GM13977 (cell line): ENCODE measurements at places on chromosomes 12 and 14.

DNA sequence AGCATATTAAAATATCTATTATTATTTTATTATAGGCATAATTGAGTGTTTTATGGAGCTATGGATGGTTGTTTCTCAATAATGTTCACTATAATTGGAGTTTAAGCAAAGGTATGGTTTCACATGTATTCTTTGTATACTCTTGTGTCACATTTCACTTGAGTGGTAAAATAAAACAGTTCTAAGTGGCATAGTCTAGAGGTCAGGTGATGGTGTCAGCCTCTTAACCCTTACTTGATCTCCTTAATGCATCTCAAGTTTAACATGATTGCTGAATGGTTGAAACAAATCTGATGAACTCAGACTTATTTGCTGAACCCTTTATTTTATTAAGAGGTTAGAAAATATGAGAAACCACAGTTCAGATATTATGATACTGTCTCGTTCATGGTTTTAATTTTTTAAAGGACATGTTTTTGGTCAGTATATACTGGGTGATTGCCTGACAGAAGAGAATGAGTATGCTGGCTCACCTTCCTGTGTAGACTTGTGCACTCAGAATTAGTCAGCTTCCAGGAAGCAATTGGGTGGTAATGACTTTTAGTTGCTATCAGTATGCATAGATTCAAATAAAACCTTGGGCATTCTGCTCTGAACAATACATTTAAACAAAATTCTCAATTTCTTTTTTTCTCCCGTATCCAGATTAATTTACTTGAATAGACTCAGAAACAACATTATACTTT is 464.6 kb downstream of the PCNX1 start:
- DNase-seq = peak; percentile 48

DNA sequence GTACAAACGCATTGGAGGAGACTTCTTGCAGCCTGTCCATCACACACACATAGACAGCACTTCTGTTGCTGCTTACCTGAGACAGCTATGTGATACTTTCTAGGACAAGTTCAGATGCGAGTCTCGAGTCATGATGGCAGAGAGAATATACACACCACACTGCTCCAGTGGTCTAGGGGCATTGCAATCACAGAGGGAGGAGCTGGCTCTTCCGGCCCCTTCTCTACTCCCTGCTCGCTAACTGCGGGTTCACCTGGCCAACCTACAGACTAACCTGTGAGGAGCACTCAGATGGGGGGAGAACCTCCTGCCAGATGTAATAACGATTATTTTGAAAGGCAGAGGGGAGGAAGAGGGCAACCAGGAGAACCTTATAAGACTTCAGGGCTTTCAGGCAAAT is 30.7 kb downstream of the EMP1 start:
- DNase-seq = no peak

DNA sequence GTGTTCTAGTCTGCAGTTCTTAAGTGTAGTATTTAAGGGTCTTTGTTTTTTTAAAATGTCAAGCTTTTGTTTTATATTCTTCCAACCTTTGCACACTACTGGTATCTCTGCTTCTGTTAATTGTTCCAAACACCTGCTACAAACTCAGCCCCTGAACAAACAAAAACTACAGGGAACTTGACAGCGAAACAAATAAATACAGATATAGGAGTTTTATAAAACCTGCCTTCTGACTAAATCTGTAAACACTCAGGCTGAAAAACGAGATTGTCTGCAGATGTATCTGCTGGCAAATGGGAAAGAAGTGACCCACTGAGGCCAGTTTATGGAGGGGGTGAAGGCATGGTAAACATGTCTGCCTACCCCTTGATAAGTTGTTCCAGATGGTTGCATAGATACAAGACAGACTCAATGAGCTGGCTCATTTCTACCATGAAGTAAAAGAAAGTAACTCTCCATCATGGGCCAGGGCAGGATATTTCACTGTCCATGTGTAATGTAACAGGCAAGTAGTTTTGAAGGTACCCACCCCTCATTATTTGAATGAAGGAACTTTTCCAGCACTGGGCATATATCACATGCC is 75.6 kb downstream of the LMO3 start:
- DNase-seq = no peak

- peak; percentile 10 for DNase-seq
Observed at GRCh38 chr12:40104461-40105264, 1.2 kb downstream of the SLC2A13 start.

- DNase-seq = no peak
Observed at GRCh38 chr14:35052637-35053036, 6.6 kb downstream of the FAM177A1 start.

GRCh38 chr12:20155374-20155773 is 213.0 kb upstream of the PDE3A start:
- no peak for DNase-seq

DNA sequence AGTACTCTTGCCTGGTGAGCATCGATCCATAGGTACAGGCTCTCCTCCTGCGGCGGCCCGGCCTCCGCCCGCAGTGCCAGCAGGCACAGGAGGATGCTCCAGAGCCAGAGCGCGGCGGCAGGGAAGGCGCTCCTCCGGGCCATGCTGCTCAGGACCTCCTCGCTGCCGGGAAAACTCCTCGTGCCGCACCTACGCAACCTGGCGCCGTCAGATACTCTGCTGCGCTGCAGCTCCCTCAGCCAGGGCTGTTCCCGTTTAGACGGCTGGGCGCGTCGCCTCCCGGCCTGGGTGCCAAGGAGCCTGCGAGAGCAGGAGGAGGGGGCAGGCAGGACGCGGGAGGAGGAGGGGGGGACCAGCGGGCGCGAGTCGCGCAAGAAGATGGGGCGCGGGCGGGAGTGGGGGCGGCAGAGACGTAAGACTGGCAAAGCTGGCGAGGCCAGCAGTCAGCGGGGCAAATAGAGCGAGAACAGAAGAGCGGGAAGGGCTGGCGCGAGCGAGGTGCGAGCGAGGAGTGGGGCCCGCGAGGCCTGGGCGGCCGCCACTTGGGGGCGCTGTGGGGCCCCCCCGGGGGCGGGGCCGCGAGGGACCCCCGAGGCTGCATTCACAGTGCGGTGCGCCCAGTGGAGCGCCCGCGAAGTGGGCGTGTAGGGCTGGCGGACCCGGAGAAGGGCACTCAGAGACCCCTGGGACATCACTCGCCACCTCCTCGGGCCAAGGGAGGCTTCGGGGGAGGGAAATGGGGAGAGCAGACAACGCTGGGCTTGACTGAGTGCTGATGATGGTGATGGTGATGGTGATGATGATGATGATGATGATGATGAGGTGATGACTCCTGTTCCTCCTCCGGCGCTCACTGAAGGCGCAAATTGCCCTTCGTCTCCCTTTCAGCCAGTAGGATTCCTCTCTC is at the start of gene WIF1:
WIF1 (minus strand) TSS at position 257 of the 907 bp plus-strand sequence; CDS start at position 143, 114 bp downstream.
- peak; percentile 37 for DNase-seq

GRCh38 chr14:76023757-76024156 is 38.2 kb downstream of the IFT43 start:
- no peak for DNase-seq

- DNase-seq = peak; percentile 34
Observed at GRCh38 chr14:34347683-34348082, 114.4 kb downstream of the SPTSSA start.

DNA sequence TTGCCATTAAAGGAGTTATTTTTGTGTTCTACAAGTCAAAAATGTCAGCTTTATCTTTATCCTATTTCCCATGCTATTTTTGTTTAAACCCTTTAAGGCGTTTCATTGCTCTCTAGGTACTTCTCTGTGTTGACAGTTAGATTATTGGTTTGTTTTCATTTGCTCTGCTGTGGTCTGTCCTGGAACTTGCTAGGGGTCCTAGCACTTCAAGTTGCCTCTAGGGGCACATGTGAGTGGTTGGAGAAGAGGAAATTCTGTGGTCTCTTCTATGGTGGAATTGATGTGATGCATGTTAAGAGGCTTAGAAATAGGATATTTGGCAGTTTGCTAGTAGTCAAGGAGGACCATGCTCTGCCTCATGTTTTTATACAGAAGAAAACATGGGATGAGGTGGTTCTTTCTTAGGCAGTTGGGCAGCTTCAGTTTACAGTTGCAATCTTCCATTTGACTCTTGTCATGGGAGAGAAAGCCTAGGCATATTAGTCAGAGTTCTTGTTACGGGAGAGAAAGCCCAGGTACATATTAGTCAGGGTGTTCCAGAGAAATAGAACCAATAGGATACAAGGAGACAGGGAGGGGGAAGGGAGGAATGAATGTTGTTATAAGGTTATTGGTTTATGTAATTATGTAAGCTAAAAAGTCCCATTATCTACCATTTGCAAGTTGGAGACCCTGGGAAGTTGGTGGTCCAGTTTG is 14.4 kb downstream of the TTLL5 start:
- no peak for DNase-seq

DNA sequence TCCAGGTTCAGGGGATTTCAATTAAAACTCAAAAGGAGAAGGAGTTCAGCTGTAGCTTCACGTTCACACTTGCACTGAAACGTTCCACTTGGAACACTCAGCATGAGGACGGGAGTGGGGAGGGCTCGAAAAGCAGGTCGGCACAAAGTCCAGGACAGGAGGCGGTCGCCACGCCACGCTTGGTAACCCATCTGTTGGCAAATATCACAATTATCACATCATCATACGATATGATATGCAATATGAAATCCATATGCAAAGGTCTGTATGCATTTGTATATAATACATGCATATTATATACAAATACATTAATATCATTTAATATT is 17.2 kb downstream of the ADGRD1 start:
- DNase-seq = no peak

DNA sequence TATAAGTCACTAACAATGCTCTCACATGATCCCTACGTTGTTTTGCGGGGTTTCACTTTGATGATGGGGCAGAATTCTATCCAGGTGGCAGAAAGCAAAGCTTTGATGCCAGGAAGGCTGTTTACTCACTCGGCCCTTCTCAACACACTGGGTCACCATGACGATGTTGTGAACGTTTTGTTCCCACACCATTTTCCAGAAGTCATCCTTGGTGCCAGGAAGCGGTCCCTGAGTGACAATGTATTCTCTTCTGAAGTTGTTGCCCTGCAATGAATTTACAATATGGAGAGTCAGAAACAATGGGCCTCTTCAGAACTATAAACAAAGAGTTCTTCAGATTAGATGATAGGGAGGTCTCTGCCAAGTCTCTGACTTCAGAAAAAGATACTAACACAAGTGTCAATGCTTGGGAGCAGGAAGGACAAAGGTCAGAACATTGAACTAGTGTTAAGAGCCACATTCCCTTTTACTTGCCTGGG is 101.3 kb downstream of the PTPRB start:
- no peak for DNase-seq

DNA sequence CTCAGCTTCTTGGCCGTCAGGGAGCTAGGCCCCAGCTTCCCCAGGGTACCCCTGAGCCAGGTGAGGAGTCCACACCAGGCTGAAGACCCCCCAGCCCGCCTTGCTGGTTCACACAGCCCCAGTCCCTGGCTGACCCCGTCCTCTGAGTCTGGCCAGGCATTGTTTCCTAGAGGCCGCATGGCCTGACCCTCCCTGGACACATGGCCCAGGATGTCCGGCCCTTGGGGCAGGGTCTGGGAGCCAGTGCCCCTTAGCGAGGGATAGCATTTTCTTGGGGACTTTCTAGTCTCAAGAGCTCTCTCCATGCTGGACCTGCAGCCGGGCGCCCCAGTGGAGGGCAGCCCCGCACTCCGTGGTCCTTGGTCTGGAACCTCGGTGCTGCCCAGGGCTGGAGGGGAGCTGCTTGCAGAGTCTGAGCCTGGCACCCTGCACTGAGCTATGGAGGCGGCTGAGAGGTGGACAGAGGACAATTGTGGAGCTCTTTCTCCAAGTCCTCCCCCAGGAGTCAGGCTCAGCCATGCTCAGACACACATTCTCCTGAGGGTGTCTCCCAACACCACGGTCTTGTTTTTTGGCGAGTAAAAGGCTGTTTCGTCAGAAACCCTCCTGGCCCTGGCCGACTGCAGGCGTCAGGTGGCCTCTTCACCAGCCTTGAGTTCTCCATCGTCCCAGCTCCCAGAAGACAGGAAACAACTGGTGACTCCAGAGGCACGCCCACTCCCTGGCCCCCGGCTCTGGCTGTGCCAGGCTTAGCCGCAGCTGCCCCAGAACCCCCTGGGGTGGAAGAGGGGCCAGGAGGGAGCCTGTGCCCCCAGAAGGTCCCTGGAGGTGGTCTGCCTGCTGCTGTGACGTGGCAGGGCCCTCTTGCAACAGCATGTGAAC is 17.6 kb upstream of the CRIP2 start:
- DNase-seq = no peak

DNA sequence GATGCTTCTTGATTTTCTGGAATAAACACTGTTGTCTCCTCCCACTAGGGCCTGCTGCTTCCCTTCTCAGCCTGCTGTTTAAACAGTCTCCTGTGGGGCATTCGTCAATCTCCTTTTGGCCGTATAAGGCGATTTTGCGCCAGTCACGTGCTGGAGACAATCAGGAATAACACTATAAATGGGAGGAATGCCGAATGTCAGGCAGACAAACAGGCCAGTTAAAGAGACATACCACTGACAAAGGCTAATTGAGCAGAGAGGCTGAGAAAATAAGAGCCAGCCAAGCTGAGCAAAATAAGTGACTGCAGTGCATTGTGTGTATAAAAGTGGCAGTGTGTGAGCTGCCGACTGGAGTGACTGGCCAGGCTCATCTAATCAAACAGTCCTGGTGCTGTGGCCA is 23.3 kb downstream of the DMAC2L start:
- no peak for DNase-seq

DNA sequence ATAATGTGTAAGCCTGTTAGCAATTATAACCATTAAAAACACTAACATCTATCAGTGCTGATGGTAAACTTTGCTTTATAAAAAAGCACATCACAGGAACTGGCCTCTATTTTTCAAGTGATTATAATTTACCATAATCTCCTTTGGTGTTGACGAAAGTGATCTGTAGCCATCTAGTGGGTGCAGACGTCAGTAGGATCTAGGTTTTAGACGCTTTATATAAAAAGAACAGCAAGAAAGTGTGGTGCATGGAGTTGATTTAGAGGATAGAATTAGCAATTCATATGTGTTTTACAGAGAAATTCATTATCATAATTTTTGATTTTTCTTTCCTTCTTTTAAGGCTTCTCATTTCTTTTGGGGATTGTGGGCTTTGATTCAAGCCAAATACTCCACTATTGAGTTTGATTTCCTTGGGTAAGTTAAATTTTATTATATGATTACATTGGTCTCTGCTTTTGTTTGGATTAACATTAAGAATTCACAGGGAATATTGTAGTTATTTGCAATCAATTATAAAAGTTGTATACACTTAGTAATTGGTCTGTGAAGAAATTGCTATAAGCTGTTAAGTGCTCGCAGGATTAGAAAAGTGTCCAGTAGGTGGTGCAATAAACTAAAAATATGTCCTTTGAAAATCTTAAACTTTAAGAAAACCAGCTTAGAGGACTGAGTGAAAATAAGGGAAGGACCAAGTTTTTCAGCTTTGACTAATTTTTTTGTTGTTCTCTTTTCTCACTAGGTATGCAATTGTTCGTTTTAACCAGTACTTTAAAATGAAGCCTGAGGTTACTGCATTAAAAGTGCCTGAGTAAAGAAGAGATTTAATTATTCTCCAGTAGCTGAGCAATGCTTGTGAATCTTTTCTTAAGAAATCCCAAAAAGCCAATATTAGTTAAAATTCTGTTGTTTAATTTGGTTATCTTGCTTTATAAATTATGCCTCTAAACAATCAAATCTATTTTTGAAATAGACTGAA is 59.5 kb downstream of the ETNK1 start:
- no peak for DNase-seq

DNA sequence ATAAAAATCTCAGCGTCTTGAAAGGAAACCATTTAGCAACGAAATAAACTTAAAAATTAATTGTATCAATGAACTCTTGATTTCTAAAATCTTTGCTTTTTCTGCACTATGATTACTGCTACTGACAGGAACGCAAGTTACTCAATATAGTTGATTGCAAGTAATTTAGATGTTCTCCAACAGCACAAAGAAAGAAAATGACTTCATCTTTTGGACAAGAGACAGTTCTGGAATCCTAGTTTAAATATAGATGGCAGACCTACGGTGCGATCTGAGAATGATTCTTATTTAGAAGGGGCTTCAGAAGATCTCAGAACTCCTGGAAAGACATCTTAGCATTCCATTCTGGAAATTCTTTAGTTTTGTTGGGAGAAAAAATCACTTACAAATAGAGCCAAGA is 1.4 kb upstream of the SUDS3 start:
- no peak for DNase-seq
